ENCODE measurements at places on chromosomes 1 and 21.

GRCh38 chr1:8358241-8358896 is 40.5 kb downstream of the SLC45A1 start:
- DNase-seq = no peak

DNA sequence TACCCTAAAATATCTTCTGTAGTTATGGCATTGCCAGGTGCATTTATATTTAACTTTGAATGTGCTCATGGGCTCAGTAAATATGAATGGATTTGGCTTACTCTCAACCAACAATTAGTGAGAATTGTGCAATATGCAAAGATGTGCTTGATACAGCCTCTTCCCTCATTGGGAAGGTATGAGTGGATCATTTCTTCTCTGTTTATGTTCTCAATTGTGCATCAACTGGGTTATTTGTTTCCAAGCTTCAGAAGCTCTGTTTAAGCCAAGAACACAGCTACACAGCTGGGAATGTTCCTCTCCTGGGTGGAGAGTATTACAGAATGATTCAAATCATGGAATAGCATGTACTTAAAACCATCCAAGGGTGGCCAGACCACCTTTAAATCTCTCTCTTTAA is 17.6 kb upstream of the MAP1LC3C start:
- DNase-seq = no peak

GRCh38 chr1:71210718-71211117 is 129.9 kb upstream of the ZRANB2 start:
- no peak for DNase-seq

DNA sequence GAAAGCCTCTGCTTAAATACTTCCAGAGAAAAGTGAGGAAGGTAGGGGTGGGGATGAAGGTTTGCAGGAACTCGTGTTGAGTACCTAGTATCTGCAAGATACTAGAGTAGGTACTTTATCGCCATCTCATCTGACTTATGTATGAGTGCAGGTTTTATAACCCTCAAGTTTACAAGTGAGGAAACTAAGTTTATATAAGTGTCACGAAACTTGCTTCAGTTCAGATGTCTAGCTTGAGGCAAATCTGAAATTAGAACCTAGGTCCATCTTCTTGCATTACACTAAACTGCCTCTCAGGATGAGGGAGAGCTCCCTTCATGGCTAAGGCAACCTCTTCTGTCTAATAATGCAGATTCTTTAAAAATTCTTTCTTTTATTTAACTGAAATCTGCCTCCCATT is 43.5 kb downstream of the NFIA start:
- no peak for DNase-seq

- no peak for DNase-seq
Observed at GRCh38 chr1:27554759-27555699, 48.9 kb downstream of the AHDC1 start.

- DNase-seq = no peak
Observed at GRCh38 chr1:66119148-66119547, 326.5 kb downstream of the PDE4B start.

GRCh38 chr1:33242652-33243051 is 13.6 kb upstream of the ZNF362 start:
- DNase-seq = no peak

- no peak for DNase-seq
Observed at GRCh38 chr1:87084244-87084836, 169.9 kb downstream of the HS2ST1 start.

- no peak for DNase-seq
Observed at GRCh38 chr1:26483980-26484379, 11.7 kb downstream of the HMGN2 start.

GRCh38 chr1:98201666-98202081 is 280.8 kb upstream of the DPYD start:
- no peak for DNase-seq

DNA sequence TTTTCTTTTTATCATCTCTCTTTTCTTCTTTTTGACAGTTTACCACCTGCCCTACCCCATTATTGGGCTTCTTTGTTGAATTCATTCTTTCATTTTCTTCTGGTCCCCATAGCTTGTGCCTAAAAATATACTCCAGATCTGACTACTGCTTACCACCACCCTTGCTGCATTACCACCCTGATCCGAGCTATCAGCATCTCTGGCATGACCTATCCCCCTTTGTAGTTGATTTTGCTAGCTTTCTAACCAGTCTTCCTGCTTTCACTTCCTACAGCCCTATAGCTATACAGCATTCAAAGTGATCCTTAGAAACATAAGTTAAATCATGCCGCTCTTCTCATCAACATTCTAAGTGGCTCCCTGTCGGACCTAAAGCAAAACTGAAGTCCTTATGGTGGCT is 59.4 kb upstream of the MPC2 start:
- no peak for DNase-seq

- DNase-seq = no peak
Observed at GRCh38 chr1:21511579-21512522, 2.6 kb downstream of the ALPL start.

DNA sequence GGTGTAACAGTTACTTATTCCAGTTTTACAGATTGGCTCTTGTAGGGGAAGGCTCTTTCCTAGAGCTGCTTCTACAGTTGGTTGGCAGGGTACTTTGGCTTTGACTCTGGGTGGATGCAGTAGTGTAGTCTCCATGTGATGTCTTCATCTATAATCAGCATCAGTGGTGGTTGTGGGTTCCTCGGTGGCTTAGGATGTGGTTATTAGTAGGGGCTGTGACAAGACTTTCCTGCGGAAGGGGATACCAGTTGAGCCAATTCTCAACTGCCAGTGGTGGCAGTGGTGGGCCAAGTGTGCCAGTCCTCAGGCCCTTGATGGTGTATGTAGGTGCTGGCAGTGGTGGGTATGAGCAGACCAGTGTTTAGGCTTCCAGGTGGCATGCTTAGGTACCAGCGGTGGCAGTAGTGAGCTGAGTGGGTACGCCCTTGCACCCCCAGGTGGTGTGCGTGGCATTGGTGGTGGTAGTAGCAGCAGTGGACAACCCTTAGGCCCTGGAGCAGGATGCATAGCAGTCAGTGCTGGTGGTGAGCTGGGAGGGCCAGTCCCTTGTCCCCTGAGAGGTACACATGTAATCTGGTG is 27.2 kb upstream of the KLF18 start:
- DNase-seq = no peak

DNA sequence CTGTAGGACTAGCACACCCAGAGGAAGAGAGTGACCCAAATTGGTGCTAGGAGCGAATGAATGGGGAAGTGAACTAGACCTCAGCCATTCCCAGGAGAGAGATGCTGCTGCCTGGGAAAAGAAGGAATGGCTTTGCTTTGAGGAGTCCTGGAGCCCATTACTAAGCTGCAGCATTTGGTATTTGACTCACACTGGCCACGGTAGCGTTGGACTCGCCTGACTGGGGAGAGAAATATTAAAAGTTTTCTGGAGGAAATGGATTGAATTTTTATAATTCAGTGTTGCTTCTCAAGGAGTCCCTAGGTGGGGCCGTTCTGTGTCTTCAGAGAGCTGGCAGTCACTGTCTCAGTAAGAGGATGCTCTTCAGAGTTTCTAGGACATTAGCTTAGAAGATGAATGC is 40.2 kb downstream of the PIK3CD start:
- no peak for DNase-seq

DNA sequence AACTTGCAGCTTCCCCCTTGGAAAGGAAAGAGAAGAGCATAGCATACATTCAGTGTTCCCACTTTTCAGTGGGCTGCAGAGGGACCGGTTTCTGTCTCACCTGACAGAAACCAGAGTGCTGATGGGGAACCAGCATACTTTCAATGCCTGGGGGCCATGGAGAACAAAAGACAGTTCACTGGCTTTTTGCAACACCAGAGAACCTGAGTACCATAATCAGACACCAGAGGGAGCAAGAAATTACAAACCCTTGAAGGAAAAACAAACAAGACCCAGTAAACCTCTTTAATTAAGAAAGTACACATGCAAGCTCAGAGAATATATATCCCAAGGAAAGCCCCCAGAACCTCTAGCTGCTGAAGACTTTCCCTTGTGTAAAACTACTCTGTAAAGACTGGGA is 51.1 kb downstream of the CSMD2 start:
- no peak for DNase-seq

GRCh38 chr1:204465546-204466415 is 28.8 kb downstream of the PIK3C2B start:
- DNase-seq = no peak

GRCh38 chr1:29096231-29096886 is 27.3 kb downstream of the TMEM200B start:
- DNase-seq = no peak

GRCh38 chr1:35810096-35810881 is 2.5 kb downstream of the AGO4 start:
- DNase-seq = no peak

GRCh38 chr1:183778045-183778444 is 26.9 kb upstream of the RGL1 start:
- DNase-seq = no peak

GRCh38 chr1:29243023-29243870 is 6.9 kb downstream of the PTPRU start:
- DNase-seq = no peak

- DNase-seq = no peak
Observed at GRCh38 chr1:231924180-231924579, 297.6 kb downstream of the DISC1 start.

DNA sequence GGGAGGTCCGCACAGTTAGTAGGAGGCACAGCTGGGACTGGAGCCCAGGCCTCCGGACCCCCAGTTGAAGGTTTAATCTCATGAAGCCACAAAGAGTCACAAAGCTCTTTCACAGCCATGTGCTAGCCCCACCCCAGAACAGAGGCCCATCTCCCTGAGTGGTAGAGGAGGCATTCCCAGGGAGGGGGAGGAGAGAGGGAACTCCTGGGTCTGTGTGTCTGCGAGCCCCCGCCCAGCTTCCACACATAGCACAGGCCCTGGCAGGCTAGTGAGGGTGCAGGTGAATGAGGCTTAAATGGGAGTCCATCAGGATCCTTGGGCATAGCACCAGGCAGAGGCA is 197.8 kb downstream of the MATN1 start:
- no peak for DNase-seq

DNA sequence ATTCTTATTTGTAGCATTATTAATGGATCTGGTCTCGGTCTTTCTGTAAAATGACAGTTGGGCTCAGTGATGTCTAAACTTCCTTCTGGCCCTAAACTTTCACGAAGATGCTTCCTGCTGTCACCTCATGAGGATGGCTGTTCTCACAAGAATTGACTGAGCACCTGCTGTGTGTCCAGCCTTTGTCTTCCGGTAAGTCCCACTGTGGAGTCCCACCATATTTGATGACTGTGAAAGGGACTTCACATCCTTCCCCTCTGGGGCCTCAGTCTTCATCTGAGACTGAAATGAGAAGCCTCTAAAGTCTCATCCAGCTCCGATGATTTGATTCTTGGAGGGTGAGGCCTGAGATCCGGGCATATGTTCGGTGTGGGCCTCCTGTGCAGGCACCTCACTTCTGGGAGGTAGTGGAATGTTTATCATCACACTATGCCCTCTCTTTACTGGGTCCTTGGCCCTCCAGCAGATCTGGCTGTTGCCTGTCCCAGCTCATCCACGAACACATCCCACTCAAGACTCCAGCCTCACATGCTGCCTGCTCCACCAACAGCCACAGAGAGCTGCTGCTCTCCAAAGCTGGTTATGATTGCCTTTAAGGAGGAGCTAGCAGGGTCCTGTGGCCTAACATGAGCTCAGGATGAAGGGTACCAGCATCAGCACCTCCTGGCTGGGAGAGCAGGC is 95.8 kb downstream of the KCNN3 start:
- DNase-seq = no peak

- DNase-seq = no peak
Observed at GRCh38 chr1:214363386-214363785, 82.4 kb downstream of the SMYD2 start.

- no peak for DNase-seq
Observed at GRCh38 chr1:36400514-36400824, 2.8 kb upstream of the LSM10 start.

DNA sequence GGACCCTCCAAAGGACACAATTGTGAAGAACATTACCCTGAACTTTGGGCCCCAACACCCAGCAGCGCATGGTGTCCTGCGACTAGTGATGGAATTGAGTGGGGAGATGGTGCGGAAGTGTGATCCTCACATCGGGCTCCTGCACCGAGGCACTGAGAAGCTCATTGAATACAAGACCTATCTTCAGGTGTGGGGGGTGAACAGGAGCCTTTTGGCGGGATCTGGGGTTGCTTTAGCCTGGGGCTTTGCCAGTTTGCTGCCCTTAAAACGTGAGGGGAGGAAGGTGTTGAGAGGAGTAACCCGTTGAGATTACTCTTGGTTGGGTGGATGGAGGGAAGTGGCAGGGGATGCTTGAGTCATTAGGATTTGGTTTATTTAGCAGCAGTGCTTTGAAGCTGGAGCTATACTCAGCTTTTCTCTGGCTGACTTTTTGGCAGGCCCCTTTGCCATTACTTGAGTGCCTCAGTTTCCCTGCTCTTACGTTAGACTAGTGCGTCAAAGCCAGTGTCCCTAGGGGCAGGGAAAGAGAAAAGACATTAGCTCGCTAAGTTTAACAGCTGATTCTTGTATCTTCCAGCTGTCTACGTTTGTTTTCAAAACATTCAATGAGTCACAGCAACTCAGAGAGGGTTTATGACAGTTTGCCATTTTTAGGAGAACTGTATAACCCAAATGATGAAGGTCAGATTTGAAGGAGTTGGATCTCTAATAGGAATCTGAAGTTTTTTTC is 4.4 kb downstream of the NDUFS2 start:
- no peak for DNase-seq

DNA sequence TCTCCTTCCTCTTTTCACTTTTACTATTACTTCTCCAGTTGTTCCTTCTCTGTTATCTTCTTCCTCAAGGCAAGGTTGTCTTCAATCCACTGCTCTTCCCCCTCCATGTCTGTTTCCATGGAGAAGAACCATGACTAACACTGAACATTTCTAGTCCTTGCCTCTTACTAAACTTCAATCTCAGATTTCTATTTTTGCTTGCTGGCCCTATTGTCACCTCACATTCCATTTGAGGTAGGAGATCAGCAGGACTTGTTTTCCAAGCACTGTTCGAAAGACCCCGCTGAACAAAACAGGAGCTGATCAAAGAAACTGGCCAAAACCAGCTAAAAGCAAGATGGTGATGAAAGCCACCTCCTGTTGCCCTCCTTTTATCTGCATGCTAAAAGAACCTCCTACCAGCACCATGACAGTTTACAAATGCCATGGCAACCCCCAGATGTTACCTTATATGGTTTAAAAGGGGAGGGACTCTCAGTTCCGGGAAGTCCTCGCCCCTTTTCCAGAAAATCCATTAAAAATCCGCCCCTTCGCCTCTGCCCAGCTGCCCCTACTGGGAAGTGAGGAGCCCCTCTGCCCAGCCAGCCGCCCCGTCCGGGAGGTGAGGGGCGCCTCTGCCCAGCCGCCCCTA is 22.6 kb downstream of the GON4L start:
- DNase-seq = no peak
